ENCODE measurements at places on chromosomes 7 and 10.

- peaks cover 12% of the 10 kb centered on the region for H3K36me3 ChIP-seq
- H3K27me3 ChIP-seq = no peaks in the 10 kb centered on the region
- peaks cover 3% of the 10 kb centered on the region for H3K4me1 ChIP-seq
- H3K27ac ChIP-seq = no peak overlapping the region
- H3K4me3 ChIP-seq = no peak overlapping the region
Observed at GRCh38 chr7:87337331-87337730, 8.1 kb upstream of the CROT start.

DNA sequence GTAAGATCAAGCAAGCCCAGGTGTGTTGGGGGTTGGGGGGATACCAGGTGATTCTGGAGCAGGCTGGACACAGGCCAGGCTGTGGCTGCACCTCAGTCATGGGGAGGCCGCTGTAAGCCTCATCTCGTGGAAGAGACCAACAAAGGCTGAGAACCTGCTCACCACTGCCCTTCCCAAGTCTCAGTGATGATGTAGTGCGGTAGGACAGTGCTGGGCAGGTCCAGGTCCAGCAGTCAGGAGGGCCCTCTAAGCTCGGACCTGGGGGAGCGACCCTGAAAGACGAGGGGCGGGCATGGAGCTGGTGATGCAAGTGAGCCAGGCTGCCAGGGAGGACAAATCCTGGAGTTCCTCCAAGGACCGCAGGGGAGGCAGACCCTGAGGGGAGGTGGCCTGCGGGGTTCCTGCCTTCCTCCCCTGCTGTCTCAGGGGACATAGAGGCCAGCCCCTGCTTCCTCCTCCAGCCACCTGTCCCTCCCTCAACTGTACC lies 3.3 kb upstream of the PWWP2B start:
- no peak for DNase-seq
- peak overlapping the region; percentile 84 for H3K27ac ChIP-seq

DNA sequence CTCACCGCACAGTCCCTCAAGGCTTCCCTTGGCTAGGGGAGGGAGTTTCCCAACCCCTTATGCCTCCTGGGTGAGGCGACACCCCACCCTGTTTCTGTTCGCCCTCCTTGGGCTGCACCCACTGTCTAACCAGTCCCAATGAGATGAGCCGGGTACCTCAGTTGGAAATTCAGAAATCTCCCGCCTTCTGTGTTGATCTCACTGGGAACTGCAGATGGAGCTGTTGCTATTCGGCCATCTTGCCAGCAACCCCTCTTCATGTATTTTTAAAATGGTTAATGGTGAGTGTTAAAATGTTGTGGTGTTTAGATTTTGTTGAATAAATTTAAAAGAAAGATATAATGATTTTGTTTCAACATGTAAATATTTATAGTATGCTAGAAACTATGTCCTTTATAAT lies 22.0 kb downstream of the UMAD1 start:
- no peaks in the 10 kb centered on the region for H3K36me3 ChIP-seq
- no peaks in the 10 kb centered on the region for H3K27me3 ChIP-seq
- H3K27ac ChIP-seq = no peak overlapping the region
- DNase-seq = no peak

GRCh38 chr7:131957338-131958020 lies 401.1 kb upstream of the PODXL start:
- no peak overlapping the region for H3K27ac ChIP-seq
- H3K36me3 ChIP-seq = no peaks in the 10 kb centered on the region
- H3K4me3 ChIP-seq = no peak overlapping the region

DNA sequence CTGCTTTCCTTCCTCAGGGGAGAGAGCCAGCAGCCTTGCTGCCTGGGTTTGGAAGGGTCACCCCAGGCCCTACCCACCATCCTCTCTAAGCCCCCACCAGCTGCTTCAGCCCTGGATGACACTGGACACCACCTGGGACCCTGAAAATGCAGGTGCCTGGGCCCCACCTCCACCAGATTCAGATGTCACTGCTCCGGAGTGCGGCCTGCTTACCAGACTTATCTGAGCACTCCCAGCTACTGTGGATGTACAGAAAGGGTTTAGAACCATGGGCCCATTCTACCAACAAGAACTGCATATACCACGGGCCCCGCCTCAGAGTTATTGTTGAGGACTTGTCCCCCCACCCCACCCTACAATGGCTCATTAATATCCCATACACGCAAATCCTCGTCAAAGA lies 172.3 kb downstream of the PTPRN2 start:
- no peak for DNase-seq
- H3K36me3 ChIP-seq = no peaks in the 10 kb centered on the region
- H3K4me3 ChIP-seq = no peak overlapping the region
- no peak overlapping the region for H3K27ac ChIP-seq
- H3K4me1 ChIP-seq = no peaks in the 10 kb centered on the region
- H3K27me3 ChIP-seq = peaks cover 5% of the 10 kb centered on the region

GRCh38 chr7:9600974-9601373 lies 1167.6 kb downstream of the NXPH1 start:
- DNase-seq = no peak
- no peak overlapping the region for H3K4me3 ChIP-seq
- H3K27ac ChIP-seq = no peak overlapping the region
- H3K27me3 ChIP-seq = no peaks in the 10 kb centered on the region
- H3K36me3 ChIP-seq = no peaks in the 10 kb centered on the region
- no peaks in the 10 kb centered on the region for H3K4me1 ChIP-seq

GRCh38 chr7:6268023-6268900 lies 4.2 kb downstream of the CYTH3 start:
- H3K4me1 ChIP-seq = no peaks in the 10 kb centered on the region
- no peaks in the 10 kb centered on the region for H3K27me3 ChIP-seq
- H3K4me3 ChIP-seq = no peak overlapping the region
- no peak for DNase-seq
- H3K27ac ChIP-seq = no peak overlapping the region

GRCh38 chr10:123149568-123150270 lies 1.8 kb downstream of the HMX2 start:
- H3K27ac ChIP-seq = no peak overlapping the region
- DNase-seq = no peak
- peak overlapping the region; percentile 22 for H3K4me3 ChIP-seq
- no peaks in the 10 kb centered on the region for H3K27me3 ChIP-seq

DNA sequence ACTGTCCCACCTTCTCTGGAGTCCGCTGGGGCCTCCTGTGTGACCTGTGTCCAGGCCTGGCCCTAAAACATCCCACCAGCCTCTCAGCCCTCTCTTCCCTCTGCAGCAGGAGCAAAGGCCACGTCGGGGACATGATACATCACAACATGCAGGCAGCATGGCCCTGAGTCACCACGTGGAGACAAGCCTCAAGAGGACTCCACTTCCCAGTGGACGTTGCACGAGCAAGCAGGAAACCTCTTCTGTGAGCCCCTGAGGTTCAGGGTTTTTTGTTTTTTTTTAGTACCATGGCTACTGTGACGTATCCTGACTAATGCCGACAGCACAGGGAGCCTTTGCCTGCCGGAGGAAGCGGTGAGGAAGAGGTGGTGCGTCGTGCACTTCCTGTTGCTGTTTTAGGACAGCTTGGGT lies 165.9 kb downstream of the DNAJB6 start:
- H3K36me3 ChIP-seq = no peaks in the 10 kb centered on the region
- DNase-seq = peak; percentile 54
- H3K4me1 ChIP-seq = no peaks in the 10 kb centered on the region
- no peak overlapping the region for H3K27ac ChIP-seq
- no peak overlapping the region for H3K4me3 ChIP-seq

- H3K4me1 ChIP-seq = peaks cover 10% of the 10 kb centered on the region
- no peak overlapping the region for H3K27ac ChIP-seq
- no peaks in the 10 kb centered on the region for H3K27me3 ChIP-seq
- no peak overlapping the region for H3K4me3 ChIP-seq
- DNase-seq = no peak
- H3K36me3 ChIP-seq = peaks cover 84% of the 10 kb centered on the region
Observed at GRCh38 chr7:105107458-105107857, 93.5 kb downstream of the KMT2E start.

DNA sequence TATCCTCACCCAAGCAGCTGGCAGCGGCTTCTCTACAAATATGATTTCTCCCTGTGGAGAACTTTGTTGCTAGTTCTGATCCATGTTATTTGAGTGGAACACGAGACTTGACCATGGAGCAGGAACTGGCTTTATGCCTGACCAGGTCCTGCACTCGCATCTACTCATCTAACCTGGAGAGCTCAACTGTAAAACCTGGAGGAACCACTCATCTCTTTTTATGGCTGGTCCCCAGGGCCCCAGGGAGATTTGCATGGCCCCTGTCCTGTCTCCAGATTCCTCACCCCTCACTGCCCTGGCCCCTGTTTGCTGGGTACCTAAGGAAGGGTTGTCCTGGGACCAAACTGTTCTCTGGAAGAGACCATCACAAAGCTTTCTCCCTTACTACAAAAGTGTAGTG lies 16.0 kb downstream of the TCAF1 start:
- H3K36me3 ChIP-seq = peaks cover 10% of the 10 kb centered on the region
- no peaks in the 10 kb centered on the region for H3K27me3 ChIP-seq
- DNase-seq = no peak
- H3K4me3 ChIP-seq = no peak overlapping the region
- H3K27ac ChIP-seq = no peak overlapping the region

DNA sequence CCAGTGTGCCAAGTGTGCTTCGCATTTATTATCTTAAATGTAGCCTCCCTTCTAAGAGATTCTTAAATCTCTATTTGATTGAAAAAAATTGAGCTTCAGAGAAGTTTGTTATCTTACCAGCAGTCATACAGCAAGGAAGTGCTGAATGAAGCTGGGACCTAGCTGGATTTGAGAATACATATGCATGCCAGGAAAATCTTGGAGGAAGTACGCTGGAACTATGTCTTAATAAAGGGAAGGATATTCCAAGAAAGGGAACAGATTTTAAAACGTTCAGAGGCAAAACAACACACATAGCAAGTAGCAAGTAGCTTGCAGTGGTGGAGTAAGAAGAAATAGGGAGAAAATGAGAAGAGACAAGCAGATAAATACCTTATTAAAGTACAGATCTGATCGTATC lies 1.5 kb downstream of the CFAP70 start:
- no peaks in the 10 kb centered on the region for H3K27me3 ChIP-seq
- DNase-seq = no peak
- H3K36me3 ChIP-seq = no peaks in the 10 kb centered on the region
- no peak overlapping the region for H3K4me3 ChIP-seq
- no peak overlapping the region for H3K27ac ChIP-seq

DNA sequence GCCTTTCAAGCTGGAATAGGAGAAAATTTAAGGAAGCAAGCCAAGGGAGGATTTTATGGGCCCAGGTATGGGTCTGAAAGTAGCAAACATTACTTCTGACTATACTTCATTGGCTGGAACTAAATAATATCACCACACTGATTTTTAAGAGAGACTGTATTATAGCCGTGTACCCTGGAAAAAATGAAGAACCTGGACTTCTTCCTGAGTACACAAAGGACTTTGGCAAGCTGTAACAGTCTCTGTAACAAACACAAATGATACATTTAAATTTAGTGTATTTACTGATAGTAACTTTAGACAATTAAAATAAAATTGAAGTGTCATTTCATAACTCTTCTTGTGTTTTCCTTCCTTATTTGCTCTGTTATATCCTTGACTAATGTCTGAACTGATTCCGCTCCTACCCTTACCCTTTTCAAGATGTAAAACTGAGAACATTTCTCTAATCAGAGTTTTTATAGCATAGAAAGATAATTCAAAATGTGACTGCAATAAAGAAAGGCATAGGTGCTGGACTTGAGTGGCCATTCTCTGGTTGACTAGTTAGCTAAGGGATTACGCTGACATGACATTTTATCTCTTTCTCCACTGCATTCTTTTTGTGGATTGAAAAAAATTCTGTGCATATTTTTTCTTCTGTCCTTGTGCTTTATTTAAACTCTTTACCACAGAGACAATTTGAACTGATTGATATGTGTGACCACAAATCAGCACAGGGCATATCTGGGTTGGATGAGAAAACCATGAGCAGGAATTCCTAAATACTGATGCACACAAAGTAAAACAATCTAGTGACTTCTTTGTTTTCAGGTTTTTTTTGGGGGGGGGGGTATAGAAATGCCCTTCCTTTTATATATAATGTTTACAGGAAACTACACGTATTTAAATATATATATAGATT lies 349.7 kb downstream of the MDFIC start:
- H3K27ac ChIP-seq = no peak overlapping the region
- no peak for DNase-seq

GRCh38 chr7:141563956-141564623 lies 12.9 kb downstream of the AGK start:
- H3K4me1 ChIP-seq = no peaks in the 10 kb centered on the region
- H3K36me3 ChIP-seq = peaks cover 58% of the 10 kb centered on the region
- H3K27me3 ChIP-seq = no peaks in the 10 kb centered on the region
- no peak overlapping the region for H3K4me3 ChIP-seq

- peaks cover 38% of the 10 kb centered on the region for H3K4me1 ChIP-seq
- no peaks in the 10 kb centered on the region for H3K36me3 ChIP-seq
- H3K27me3 ChIP-seq = no peaks in the 10 kb centered on the region
- H3K4me3 ChIP-seq = peak overlapping the region; percentile 68
- no peak for DNase-seq
Observed at GRCh38 chr10:7410301-7410861, 453 bp downstream of the SFMBT2 start.

DNA sequence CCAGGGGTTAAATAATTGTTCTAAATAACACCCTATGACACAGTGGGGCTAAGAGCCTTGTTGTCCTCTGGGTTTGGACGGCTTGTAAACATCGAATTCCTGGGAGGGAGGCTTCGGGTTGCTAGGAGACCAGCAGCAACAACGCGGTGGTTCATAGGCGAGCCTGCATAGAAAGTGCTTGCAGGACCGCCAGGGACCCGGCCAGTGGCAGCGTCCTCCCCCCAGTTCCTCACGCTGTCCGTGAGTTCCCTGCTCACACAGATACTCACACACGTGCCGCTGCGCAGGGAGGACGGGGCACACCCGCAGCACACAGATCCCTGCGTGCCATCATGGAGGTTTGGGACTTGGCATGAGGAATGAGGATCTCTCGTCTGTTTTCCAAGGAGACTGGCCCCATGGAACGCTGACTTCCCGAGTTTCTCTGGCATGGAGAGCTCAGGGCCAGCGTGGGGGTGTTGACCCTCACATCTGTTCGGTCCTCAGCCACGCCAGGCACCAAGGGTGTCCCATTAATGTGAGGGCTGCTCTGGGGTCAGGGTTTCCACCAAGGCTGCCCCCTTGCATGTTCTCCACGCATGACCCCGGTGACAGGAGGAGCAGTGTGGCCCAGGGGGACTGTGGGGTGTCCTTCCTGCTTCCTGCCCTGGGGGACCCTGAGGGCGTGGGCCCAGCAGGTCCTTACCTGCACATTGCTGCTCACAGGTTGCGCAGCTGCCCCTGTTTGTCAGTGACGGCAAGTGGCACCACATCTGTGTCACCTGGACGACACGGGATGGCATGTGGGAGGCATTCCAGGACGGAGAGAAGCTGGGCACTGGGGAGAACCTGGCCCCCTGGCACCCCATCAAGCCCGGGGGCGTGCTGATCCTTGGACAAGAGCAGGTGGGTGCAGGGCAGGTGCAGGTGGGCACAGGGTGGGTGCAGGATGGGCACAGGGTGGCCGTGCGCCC lies 9.7 kb downstream of the NPTX2 start:
- H3K27me3 ChIP-seq = no peaks in the 10 kb centered on the region
- H3K4me1 ChIP-seq = no peaks in the 10 kb centered on the region
- no peak overlapping the region for H3K4me3 ChIP-seq
